Mesenteric fat pad (tissue), 1 donor: ENCODE measurements at places on chromosomes 13 and 19.

- no peak for DNase-seq
Observed at GRCh38 chr19:35901854-35902661, at the start of gene HCST. HCST (plus strand) TSS chr19:35902529; CDS start chr19:35902594, 65 bp downstream.

- no peak for DNase-seq
Observed at GRCh38 chr19:9043524-9043923, 33.3 kb upstream of the MUC16 start.

DNA sequence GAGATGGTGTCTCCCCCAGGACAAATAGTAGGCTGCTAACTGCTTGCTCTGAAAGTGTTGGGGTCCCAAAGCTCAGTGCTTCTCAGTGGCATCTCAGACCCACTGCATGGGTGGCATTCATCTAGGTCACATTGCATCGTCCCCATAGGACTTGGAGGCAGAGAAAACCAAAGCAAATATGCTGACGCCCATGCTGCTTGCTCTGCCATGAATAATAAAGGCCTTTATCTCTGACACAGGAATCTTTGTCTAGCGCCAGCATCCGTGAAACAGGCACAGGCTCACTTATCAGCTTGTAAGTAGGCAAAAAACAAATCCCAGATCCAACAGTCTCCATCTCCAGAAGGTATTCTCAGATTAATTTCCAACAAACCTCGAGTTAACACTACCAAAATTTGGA lies 18.9 kb upstream of the IPO5 start:
- no peak for DNase-seq

GRCh38 chr19:55651236-55651635 lies 3.2 kb downstream of the CCDC106 start:
- no peak for DNase-seq

- no peak for DNase-seq
Observed at GRCh38 chr13:52383366-52383765, 22.6 kb downstream of the THSD1 start.

GRCh38 chr13:51420681-51421490 lies 31.9 kb downstream of the INTS6 start:
- DNase-seq = no peak

GRCh38 chr19:13240312-13241022 lies 90.3 kb downstream of the IER2 start:
- DNase-seq = no peak

DNA sequence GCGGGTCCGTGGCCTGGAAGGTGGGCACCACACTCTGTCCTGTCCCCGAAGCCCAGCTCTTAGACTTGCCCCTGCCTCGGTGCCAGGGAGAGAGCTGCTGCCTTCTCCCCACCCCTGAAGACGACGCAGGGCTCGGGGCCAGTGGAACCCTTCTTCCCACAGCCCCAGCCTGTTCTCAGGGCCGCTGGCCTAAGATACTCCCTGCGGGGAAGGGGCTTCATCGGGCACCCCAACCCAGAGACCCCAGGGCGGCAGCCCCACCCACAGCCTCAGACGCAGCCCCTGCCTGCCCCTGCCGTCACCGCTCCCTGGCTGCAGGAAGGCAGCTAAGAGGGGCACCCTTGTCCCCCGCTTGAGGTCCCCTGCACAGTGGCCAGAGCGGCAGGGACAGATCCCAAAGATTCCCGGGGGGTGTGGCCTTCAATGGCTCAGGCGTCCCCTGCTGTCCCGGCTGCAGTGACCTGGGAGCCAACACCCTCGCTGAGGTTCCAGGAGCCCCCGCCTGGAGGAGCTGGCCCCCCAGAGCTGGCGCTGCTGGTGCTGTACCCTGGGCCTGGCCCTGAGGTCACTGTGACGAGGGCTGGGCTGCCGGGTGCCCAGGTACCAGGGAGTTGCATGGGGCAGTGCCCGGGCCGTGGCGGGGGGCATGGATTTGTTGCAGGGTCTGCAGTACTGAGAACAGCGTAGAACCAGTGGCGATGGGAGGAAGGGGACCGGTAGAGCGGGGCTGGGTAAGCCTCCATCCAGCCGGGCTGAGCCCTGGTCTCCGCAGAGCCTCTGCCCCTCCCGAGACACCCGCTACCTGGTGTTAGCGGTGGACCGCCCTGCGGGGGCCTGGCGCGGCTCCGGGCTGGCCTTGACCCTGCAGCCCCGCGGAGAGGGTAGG lies 1.0 kb downstream of the AMH start:
- DNase-seq = no peak

GRCh38 chr19:10552510-10553053 lies 8.9 kb downstream of the ATG4D start:
- DNase-seq = no peak

GRCh38 chr19:4745986-4746385 lies 22.3 kb upstream of the DPP9 start:
- no peak for DNase-seq

DNA sequence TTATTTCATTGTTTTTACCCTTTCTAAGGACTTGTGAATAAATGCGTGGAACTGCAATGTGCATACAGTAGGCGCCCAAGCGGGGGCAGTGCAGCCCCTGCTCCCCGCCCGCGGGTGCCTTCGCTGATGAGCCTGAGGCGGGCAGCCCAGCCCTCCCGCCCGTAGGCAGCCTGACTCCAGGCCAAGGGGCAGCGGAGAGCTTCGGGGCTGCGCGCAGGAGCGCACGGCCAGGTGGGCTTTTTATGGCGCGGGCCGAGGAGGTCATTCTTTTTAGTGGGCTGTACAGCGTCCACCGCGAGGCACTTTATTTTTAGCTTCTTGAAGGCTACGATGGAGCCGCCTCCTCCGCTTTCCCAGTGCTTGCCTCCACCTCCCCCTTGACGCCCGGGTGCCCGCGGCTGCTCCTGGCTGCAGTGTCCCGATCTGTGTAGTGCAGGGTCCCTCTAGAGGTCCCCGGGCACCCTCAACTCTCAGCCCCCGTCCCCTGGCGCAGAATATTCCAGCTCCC lies 60.5 kb downstream of the CCNE1 start:
- DNase-seq = no peak

GRCh38 chr19:48481846-48482639 lies 12.9 kb downstream of the CYTH2 start:
- no peak for DNase-seq

GRCh38 chr13:95387733-95388207 lies 86.5 kb upstream of the ABCC4 start:
- no peak for DNase-seq

GRCh38 chr13:33642374-33643065 lies 175.4 kb upstream of the RFC3 start:
- DNase-seq = no peak

DNA sequence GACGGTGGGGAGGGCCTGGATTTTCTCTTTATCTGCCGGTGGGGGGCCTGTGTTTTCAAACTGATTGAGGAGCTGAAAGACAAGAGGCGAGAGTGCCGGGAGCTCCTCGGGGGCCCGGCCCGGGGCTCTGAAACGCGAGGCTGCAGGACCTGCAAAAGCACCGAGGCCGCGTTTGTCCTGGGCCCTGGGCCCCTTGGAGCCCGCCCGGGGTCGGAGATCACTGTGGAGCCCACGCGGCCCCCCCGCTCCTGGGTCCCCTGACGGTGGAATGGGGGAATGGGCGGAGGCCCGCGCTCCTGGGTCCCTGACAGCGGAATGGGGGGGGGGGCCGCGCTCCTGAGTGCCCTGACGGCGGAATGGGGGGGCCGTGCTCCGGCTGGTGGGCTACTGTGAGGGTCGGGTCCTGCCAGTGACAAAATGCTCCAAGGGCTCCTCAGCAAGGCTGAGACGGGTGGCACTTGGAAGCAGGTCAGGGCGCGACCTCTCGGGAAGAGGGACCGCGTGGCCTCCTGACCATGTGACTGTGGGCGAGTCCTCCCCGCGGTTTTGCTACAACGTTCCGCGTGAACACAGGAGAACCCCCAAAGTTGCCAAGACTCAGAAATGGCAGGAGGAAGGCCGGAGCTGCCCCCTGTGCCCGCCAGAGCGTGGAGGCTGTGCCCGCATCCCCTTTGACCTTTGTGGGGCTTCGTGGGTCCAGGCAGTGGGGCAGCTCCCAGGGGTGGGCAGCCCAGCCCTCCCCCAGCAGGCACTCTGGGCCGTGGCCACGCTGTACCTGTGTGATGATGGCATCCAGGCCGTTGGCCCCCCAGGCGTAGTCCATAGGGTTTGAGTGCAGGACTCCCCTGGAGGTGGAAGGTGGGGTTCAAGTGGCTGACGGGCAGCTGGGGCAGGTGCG lies 9.5 kb downstream of the FGF22 start:
- DNase-seq = no peak

- peak; percentile 28 for DNase-seq
Observed at GRCh38 chr13:51793570-51794271, 10.2 kb downstream of the DHRS12 start.

- no peak for DNase-seq
Observed at GRCh38 chr19:17843908-17844490, 3.8 kb downstream of the JAK3 start.

- no peak for DNase-seq
Observed at GRCh38 chr19:41422456-41422855, 4.7 kb downstream of the B3GNT8 start.

- peak; percentile 100 for DNase-seq
Observed at GRCh38 chr19:16111160-16111908, at the start of gene RAB8A. RAB8A (plus strand) TSS chr19:16111889; CDS start chr19:16111902, 13 bp downstream.

GRCh38 chr13:32535115-32535514 lies 3.5 kb downstream of the N4BP2L2 start:
- no peak for DNase-seq

- DNase-seq = no peak
Observed at GRCh38 chr19:12788042-12788681, 3.1 kb upstream of the JUNB start.

DNA sequence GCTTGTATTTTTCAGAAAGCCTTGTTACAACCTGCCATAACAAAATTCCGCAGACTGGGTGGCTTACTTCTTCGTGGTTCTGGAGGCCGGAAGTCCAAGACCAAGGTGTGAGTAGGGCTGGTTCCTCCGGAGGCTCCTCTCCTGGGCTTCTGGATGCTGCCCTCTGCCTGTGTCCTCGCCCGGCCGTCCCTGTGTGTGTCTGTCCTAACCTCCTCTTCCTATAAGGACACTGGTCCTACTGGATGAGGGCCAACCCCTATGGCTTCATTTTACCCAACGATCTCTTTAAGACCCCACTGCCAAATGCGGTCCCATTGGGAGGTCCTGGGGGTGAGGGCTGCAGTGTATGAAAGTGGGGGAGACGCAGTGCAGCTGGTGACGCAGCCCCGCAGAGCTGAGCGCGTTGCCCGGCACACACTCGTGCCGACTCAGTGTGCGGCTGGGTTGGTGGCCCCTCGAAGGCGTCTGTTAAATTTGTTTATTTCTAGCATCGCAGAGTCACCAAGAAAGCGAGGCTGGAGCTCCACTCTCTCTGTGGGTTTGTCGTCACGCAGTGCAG lies 116.7 kb downstream of the SOX1 start:
- DNase-seq = peak; percentile 51

GRCh38 chr13:112236539-112237197 lies 139.5 kb upstream of the SPACA7 start:
- no peak for DNase-seq

DNA sequence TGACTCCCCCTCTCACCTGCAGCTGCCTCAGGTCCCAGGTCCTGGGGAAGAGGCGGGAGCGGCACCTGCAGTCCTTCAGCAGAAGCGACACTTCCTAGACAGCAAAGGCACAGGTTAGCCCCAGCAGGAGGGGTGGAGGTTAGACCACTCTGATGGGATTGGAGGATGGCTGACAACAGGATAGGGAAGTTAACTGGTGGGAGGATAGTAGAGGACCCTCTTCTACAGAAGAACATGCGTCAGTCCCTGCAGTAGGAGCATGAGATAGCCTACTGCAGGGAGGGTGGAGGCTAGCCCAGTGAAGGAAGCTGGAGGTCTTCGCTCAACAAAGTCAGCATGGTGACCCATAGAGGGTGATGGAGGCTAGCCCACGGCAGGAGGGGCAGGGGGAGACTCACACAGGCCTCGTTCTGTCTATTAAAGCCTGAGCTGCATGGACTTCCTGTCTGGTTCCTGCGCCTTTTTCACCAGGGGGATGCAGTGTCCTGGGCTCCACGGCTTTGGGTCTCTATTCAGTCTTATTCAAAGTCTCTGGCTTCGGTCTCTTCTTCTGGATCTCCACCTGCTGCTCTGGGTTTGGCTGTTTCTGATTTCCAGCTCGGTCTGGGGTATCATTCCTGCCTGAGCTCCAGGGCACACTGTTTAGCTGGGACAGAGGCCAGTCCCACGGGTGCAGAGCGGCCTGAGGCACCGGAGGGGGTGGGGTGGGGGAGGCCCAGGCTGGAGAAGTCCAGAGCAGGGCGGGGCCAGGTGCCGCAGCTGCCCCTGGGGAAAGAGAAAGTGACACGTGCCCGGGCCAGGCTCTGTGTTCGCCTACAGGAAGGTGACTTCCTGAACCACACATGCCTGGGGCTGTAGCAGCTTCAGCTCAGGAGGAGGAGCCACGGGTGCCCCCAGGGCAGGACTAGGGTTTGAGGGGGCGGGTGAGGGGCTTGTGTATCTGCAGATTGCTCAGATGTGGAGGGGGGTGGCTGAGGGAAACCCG lies 7.3 kb downstream of the IFNL3 start:
- DNase-seq = no peak

DNA sequence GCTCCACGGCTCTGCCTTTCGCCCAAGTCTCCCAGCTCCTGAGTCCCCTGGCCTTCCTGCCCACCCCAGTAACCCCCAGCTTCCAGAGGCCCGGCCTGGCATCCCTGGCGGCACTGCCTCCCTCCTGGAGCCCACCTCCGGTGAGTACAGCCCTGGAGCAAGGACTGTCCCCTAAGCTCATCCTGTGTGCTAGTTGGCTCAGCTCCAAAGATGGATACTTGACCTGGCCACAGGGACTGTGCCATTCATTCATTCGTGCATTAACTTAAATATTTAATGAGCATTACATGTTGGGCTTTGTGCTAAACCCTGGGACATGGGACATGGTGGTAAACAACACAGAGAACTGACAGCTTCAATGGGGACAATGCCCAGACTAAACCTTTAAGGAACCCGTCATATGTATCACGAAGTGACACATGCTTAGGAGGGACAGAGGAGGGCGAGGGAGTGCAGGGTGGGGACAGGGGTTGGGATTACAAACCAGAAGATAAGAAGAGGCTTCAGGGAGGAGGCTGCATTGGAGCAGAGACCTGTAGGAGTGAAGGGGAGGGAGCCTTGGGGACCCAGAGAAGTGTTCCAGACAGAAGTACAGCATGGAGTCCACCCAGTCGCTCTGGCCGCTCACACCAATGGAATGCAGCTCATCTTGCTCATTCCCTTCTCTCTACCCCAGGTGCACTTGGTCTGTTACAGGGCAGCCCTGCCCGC lies 6.9 kb upstream of the OVOL3 start:
- no peak for DNase-seq

GRCh38 chr13:94382960-94383359 lies 96.5 kb downstream of the DCT start:
- DNase-seq = no peak

DNA sequence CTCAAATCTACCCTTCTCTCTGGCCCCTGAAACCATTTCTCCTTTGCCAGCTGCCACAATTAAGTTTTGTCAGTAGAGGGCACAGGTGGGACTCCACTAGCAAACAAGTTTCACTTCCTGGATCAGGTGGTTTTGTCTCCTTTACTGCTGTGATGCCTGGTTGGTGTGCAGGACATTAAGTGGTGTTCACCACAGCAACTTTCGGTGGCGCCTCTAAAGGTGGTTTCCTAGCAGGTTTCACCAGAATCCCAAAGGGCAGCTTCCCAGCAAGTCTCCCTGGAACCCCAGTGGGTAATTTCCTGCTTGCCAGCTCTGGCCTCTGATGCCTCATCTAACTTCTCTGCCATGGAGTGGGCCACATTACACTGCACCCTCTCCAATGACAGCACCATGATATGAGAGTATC lies 16.6 kb downstream of the MED4 start:
- no peak for DNase-seq

GRCh38 chr19:19448238-19448544 lies 42.7 kb downstream of the GATAD2A start:
- no peak for DNase-seq

- DNase-seq = no peak
Observed at GRCh38 chr13:47546391-47547225, 454.5 kb downstream of the SUCLA2 start.

GRCh38 chr19:33047422-33047821 lies 17.3 kb downstream of the RHPN2 start:
- DNase-seq = no peak
